COLO829 (cell line): ENCODE measurements at places on chromosomes 6 and 20.

- DNase-seq, result no peak
Measured at GRCh38 chr6:14924126-14925024, 321.5 kb upstream of the JARID2 start.

DNA sequence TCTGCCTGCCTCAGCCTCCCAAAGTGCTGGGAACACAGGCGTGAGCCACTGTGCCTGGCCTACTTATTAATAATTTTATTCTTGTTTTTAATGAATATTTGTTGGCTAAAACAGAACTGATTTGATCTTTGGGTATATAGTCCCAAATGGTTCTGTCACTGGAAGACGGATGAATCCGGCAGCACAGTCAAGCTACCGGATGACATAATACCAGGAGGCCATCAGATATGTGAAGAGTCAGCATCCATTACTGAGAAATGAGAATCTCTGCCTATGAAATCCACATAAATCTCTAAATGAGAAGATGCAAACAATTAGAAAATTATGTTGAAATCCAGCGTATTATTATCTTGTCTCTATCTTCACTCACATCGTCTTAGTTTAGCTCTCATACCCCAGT lies 263.0 kb downstream of the EYA4 start:
- DNase-seq, result no peak

DNA sequence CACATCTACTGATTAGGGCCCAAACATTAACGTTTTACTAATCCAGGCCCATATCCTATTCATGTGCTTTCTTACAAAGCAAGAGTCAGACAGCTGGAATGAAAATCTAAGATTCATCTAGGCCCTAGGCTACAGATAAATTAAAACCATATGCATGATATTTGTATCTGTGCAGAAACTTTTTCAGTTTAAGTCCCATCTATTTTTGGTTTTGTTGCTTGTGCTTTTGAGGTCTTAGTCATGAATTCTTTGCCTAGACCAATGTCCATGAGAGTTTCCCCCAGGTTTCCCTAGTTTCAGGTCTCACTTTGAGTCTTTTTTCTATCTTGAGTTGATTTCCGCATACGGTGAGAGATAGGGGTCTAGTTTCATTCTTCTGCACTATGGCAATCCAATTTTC lies 20.2 kb downstream of the ADNP start:
- DNase-seq, result no peak

DNA sequence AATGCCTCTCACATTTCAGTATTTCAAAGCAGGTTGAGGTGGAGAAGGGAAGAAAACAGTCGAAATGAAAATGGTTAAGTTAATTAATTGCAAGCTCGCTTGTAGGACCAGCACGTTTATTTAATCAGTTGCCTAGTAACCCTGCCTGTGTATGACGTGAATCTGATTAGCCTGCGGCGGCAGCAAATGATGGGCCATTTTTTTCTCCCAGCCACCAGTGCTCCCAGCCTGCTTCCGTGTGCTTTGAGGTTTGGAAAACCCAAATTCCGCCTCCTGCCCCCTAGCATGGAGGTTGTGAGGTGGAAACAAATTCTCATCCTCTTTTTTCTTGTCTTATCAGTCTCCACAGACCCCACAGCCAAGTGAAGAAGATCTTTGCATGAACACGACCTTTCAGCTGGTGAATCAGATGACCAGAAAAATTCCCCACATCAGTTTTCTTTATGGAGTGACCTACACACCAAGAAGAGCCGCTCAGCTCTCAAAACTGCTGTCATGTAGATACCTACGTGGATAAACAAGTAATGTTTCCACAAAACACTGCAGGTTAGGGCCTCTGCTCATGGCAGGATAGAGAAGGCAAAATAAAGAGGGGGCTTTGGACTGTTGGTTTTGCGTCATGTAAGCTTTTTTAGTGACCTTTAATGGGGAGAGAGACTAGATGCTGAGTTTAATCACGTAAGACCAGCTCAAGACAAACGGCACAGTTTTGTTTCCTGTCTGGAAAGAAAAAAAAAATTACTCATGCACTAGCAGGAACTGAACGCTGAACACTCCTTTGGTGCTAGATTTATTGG lies 572.9 kb upstream of the NOX3 start:
- no peak for DNase-seq

GRCh38 chr20:38893056-38893564 lies 33.1 kb upstream of the FAM83D start:
- DNase-seq, result no peak

DNA sequence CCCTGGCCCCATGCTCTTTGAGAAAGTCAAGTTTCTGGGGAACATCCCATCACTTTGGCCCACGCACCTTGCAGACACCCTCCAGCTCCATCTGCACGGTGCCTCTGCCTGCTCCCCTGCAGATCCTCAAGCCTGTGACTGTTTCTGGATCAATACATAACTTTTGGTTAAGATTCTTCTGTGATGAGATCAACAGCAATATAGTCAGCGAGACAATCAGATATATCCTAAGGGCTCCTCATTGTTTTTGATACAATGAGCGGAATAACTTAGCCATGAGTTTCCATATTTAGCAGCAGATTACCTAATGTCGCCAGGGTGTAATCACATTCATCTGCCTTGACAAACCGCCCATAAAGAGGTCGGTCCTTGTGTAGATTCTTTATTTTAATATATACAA lies 109.3 kb upstream of the MTHFD1L start:
- DNase-seq, result no peak
